Fibroblast of upper back skin (primary cell): ENCODE measurements at places on chromosomes 13 and 19.
A peak's percentile ranks its signal among the peaks of the same experiment; 100 is the strongest.

GRCh38 chr19:35745328-35746086 lies at the start of the genes PSENEN and U2AF1L4:
Gene PSENEN (plus strand): TSS chr19:35745651. CDS start chr19:35745931, 280 bp downstream.
Gene U2AF1L4 (minus strand): TSS chr19:35745418. CDS start chr19:35745391, 27 bp downstream.
- peak; percentile 99 for DNase-seq

- no peak for DNase-seq
Measured at GRCh38 chr19:19500975-19501644, 14.2 kb downstream of the TSSK6 start.

DNA sequence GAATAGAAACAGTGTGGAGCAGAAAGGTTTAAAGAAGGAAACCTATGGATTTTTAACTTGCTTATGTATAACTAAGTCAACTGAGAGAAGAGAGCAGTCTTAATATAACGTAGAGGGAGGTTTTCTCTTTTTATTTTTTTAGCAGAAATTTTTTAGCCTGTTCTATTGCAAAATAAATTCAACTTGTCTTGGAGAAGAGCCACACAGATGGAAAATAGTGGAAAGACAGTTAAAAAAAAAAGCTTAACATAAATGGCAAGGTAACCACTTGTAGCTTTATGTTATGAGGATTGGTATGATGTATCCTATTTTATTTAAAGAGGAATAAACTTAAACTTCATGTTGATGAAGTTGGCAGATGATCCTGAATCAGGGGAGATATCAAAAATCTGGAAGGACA lies 312.4 kb downstream of the SHISA2 start:
- DNase-seq = no peak

DNA sequence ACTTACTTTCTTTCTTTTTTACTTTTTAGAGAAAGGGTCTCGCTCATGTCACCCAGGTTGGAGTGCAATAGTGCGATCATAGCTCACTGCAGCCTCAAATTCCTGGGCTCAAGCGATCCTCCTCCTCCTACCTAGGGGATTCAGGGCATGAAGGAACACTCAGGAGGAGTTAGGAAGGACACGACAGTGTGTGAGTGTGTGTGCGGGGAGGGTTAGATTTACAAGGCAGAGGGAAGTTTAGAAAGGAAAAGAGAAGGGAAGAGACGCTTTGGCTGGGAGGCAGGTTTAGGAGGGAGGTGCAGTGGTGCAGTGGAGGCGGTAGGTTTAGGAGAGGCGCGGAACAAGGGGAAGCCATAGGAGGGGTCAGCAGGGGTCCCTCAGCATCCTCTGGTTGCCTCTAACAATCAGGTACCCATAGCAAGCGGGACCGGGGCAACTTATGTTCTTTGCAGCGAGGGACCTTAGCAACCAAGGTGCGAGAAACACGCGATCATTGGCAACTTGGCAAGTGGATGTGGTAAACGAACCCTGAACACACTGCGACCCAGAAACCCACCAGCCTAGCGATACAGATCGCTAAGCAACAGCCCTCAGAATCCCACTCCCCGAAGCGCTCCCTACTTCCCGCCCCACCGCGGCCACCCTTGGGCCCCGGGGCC lies 501 bp downstream of the SIRT2 start:
- DNase-seq = no peak

GRCh38 chr19:13842291-13843103 lies 34.4 kb upstream of the NANOS3 start:
- peak; percentile 78 for DNase-seq

DNA sequence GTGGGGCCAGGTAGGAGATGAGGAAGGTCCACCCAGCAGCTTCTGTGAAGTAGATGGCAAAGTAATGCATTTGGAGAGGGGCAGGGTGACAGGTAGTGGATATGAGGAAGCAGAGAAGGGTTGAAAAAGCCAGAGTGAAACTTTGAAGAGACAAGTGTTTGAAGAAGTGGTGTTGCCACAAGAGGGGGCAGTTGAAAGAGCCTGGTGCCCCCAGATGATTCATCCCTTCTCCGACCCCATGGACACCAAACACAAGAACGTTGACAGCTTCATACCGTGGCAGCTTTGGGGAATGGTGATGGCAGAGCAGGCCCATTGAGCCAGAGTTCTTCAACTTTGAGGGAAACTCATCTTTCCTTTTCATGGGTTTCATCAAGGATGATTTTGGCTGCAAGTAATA lies 19.9 kb downstream of the IFNL3 start:
- DNase-seq = no peak

DNA sequence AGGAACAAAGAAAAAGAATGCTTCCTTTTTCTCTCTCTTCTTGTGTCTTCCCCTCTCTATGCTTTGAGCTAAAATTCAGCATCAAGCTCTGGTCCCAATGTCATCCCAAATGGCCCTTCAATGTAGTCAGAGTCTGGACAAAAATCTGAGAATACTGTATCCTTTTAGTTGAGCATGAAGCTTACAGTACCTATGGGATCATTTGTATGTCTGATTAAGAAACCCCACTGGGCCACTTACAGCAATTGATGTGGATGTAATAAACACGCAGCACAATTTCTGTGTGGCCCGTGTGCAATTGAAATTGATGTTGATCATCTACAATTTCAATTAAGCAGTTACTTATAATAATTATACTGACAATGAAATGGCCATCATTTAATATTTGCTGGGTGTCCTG lies 188.9 kb upstream of the RNF113B start:
- no peak for DNase-seq

DNA sequence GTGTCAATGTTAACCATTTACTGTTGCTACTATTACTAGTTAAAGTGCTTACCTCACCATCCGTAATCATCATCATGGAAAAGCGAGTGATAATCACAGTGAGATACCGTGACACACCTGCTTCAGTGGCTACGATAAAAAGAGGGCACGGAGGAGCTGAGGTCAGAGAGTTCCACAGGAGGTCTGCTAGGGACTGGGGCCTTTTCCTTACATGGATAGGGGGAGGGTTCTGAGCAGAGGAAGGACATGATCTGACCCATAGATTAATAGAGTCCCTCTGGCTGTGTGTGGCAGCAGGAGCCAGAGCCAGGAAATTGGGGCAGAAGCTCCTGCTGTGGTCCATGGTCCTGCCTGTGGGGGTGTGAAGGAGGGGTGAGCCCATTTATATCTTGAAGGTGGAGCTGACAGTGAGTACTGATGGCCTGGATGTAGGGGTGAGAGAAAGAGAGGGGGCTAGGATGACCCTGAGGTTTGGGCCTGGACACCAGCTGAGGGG lies 136.7 kb downstream of the SIPA1L3 start:
- no peak for DNase-seq

DNA sequence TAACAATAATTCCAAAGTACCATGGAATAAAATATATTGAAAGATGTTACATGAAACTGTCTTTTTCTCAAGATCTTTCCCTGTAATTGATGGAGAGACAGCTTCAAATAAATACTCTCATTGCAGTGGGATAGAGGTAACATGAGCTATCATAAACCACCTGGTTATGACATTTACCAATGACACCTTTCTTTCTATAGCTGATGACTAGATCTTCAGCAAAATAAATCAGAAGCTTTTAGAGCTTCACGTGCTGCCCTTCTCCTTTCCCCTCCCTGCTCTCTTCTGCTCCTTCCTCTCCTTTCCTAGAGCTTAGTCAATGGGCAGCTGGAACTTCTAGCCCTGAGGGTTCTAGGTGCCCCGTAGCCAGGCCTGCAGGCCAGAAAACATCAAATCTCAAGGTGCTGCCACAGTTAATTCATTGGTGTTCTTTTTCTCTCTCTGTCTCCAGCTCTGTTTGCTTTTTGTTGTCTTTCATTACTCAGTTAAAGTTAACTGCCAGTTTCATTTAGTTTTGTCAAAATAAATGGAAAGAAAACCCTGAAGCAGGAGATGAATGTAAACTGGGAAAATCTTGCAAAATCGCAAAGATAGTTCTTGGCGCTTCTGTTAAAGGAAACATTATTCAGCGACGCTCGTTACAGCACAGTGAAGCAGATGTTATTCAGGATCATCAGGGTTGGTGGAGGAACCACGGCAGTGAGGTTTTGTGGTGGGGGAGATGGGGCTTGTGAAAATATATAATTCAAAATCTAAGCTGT lies 8.3 kb upstream of the METTL21C start:
- peak; percentile 45 for DNase-seq

DNA sequence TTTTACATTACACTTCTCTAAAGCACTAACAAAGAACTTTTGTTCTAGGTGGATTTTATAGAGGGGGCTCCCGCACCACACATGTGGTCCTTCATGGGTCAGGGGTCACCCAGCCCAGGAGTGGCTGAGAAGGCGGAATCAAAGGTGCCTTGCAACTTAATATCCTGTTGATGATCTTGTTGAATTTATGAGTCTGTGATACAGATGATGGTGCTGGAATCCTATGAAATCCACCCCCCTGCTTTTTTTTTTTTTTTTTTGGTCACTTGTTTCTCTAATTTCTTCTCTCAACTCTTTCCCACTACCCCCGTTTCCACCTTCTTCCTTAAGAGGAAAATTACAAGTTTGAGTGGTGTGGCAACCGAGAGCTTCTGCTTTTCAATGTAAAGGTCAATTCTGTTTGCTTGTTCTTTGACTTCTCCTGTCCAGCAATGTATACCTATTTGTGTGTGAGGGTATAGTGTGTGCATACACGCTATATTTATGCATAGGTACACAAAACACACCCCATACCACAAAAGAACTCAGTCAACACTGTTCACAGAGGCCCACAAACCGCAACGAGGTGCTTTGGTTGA lies 4.2 kb upstream of the ZIC2 start:
- no peak for DNase-seq

DNA sequence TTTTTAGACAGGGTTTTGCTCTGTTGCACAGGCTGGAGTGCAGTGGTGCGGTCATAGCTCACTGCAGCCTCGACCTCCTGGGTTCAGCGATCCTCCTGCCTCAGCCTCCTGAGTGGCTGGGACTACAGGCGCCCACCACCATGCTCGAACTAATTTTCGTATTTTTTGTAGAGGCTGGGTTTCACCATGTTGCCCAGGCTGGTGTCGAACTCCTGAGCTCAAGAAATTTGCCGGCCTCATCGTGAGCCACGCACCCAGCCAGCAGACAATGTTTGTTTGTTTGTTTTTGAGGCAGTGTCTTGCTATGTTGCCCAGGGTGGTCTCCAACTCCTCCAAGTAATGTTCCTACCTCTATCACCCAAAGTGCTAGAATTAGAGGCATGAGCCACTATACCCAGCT lies 879 bp upstream of the COX7A1 start:
- DNase-seq = no peak

GRCh38 chr13:80083853-80084676 lies 256.9 kb downstream of the SPRY2 start:
- DNase-seq = peak; percentile 97

GRCh38 chr13:112226320-112227002 lies 149.7 kb upstream of the SPACA7 start:
- no peak for DNase-seq

DNA sequence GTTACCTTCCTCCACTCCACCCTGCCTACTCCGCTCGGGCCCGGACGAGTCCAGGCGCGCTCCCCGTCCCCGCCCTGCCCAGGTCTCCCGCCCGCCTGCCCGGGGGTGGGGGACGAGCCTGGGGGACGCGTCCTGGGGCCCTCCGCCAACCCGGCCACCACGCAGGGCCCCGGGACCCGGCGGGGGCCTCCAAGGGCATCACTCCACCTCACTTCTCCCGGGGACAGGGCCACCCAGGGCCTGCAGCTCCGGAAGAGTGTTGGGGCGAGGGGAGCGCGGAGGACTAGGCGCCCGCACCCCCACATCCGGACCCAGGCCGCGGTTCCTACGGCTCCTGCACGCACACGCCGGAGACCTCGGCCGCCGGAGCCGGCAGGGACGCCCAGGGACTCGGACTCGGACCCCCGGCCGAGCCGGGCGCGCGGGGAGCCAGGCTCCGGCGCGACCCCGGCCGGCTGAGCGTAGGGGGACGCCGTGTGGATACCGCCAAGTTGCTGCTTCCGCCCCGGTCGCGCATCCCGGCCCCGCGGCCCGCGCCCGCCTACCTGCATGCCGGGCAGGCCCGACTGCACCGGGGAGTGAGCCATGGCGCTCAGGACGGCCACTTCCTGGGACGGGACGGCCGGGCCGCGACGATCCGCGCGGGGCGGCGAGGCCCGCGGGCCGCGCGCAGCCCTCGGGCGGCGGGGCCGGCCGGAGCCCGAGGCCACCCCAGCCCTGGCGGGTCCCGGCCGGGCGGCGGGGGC lies 534 bp downstream of the STK24 start:
- no peak for DNase-seq

- DNase-seq = no peak
Measured at GRCh38 chr13:35881360-35881759, 249.8 kb downstream of the DCLK1 start.

DNA sequence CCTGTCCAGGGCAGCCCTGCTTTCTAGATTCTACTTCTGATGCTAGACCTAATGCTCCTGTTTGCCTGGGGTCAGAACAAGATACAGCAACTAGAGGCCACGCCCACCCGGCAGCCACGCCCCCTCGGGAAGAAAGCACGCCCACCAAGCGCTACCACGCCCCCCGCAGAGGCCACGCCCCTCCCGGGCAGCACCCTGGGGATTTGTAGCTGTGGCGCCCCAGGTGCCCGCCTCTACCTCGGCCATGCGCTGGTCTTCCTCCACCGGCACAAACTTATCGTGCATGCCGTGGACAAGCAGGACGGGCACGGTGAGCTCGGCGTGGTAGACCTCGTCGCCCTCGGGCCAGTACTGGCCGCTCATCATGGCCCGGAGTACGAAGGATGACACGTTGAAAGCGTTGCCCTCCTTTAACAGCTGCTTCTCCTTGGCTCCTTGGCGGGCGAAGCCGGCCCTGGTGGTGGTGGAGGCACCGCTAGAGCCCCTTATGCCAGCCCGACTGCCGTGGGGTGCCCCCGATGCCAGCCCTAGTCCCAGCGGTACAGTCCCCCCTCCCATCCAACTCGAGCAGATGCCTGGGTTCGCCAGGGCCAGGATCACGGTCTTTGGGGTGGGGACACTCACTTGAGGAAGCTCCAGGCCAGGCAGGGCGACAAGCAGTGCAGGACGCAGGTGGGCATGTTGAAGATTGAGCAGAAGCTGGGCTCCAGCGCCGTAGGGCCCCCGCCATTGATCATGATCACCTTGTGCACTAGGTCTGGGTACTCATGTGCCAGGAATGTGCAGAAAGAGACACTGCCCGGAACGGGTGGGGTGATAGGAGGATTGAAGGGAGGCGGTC lies 9.0 kb downstream of the ABHD8 start:
- no peak for DNase-seq

DNA sequence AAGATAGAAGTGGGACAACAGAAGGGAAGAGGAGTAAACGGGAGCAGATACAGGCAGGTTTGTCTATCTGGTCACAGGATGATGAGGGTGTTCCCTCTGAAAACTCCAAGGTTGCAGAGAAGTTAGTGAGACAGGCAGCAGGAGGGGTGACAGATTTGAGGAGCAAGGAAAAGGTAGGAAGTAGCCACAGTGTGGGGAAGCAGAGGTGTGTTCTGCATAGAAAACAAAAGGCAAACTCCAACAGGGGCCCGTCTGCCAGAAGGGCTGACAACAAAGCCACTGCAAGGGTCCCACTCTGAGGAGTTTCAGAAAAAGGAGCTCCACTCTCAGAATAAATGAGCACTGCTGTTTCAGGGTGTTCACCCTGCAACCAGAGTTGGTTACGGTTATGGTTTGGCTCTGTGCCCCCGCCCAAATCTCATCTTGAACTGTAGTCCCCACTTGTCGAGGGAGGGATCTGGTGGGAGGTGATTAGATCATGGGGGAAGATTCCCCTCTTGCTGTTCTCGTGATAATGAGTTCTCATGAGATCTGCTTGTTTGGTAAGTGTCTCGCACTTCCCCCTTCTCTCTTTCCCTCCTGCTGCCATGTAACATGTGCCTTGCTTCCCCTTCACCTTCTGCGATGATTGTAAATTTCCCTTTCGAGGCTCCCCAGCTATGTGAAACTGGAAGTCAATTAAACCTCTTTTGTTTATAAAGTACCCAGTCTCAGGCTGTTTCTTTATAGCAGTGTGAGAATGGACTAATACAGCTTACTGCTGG lies 32.1 kb downstream of the SMAD9 start:
- no peak for DNase-seq

GRCh38 chr19:41324231-41324702 lies 14.3 kb downstream of the CCDC97 start:
- DNase-seq = no peak
